ENCODE measurements at places on chromosomes 6 and 20.

DNA sequence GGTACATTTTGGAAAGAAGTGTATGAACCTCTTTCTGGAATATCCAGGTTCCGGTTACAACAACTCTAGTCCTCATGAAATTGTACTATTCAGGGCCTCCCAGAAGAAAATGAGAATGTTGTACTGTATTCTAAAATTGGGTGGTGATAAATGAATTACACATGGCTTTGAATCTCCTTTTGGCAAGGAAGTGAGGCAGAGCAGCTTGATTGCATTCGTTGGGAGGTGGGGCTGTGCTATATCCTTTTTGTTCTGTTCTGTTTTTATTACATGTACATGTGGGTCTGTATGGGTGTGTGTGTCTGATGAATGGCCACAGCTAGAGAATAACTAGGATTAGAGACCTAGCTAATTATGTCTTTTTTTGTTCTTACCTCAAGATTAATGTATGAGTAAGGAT, 37.8 kb upstream of the SNRPB2 start:
- DNase-seq = no peak

- DNase-seq = no peak
Observed at GRCh38 chr6:165481921-165482320, 172.5 kb upstream of the C6orf118 start.

DNA sequence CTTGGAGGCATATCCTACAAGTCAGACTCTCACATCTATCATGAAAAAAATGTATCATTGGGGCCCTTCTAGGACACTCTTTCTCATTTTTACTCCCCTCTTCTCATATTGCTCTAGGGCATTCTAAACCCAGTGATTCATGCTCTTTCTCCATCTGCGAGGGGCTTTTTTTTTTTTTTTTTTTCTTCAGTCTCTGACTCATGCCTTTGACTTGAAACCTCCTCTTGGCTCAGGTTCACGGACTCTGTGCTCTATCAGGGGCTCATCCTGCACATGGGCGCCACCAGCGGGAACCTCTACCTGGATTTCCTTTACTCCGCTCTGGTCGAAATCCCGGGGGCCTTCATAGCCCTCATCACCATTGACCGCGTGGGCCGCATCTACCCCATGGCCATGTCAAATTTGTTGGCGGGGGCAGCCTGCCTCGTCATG, 17.8 kb downstream of the SLC22A1 start:
- DNase-seq = no peak

- no peak for DNase-seq
Observed at GRCh38 chr6:90120327-90120726, 176.3 kb downstream of the BACH2 start.

GRCh38 chr6:112939563-112939962, 592.4 kb downstream of the RFPL4B start:
- DNase-seq = no peak

- DNase-seq = no peak
Observed at GRCh38 chr20:53774461-53775203, 181.0 kb upstream of the ZNF217 start.

- DNase-seq = no peak
Observed at GRCh38 chr6:40146902-40147301, 212.6 kb upstream of the MOCS1 start.

- DNase-seq = no peak
Observed at GRCh38 chr20:9442858-9443257, 71.5 kb upstream of the LAMP5 start.

- no peak for DNase-seq
Observed at GRCh38 chr6:129351807-129352206, 358.2 kb downstream of the ARHGAP18 start.

DNA sequence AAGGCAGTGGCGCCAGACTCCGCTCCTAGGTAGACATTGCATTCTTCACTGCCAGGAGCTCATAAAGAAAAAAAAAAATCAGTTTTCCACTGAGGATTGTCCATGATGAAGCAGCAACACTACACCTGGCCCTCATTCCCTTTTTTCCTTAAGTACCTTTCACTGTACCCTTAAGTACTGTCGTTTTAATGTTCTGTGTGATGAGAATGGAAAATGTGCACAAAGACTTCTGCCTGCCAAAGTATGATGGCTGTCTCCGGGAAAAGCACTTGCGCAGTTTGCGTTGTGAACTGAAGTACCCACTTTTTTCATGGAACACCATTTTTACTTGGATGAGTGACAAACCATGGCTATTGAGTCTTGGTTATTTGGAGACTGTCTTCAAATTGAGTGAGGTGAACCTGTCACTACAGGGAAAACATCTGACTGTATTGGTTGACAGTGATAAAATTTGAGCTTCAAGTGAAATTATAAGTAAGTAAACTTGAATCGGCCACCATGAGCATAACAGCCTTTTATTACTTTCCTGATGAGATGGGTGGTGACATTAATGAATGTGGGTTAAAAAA, 104.8 kb downstream of the NCOA3 start:
- no peak for DNase-seq

GRCh38 chr6:169207482-169207881, 46.2 kb downstream of the THBS2 start:
- no peak for DNase-seq

GRCh38 chr6:19204445-19204844, 632.7 kb upstream of the ID4 start:
- DNase-seq = no peak

DNA sequence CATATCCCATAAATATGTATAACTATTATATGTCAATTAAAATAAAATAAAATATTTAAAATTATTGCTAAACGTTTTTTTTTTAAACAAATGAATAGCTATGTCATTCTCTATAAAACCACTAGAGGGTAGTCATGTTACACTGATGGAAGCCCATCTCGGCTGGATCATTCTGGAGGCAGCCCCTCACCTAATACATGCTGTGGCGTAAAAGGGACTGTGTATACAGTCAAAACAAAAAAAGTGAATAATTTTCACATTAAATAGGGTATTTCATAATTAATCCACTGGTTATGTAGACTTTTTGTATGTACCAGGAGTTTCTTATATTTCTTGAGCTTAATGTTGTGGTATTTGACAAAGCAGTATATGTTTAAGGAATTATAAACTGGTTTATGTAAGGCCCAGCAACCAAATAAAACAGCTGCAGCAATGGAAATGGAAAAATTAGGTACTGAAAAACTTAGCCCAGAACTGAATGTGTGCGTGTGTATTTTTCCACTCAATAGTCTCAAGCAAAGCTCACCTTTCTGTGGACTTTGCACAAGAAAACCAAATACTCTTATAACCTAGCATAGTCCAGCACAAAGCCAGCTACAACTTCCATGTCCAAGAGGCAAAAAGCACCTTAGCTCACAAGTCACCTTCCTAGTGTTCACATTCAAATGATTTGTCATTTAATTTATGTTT, 81.7 kb downstream of the COL9A1 start:
- DNase-seq = no peak

DNA sequence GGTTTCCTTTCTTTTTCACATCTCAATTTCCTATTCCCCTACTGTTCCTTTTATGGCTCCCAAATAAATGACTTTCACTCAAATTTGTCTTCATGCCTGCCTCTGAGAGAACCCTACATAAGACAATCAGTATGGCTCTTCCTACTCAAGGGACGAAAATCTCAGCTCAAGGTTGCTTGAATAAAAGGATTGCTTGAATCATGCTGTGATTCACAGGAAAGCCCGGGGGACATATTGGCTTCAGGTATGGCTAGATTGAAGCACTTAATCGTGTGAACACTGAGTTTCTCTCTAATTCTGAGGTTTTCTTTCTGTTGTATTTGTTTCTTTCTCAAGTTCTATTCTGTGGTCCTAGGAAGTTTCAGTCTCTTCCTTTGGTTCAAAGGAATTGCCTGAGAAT, 140.3 kb upstream of the SULF2 start:
- DNase-seq = no peak

DNA sequence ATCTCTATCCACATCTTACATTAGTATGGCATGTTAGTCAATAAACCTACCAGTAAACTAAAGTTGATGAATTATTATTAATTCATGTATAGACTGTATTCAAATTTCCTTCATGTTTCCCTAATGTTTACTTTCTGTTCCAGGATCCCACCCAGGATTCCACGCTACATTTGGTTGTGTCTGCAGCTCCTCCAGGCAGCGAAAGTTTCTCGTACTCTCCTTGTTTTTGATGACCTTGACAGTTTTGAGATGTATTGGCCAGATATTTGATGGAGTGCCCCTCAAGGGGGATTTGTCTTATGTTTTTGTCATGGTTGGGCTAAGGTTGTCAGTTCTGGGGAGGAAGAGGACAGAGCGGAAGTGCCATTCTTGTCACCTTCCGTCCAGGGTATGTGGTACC, 445.2 kb upstream of the CDH4 start:
- DNase-seq = no peak

GRCh38 chr6:110609101-110609500, 132.7 kb upstream of the SLC22A16 start:
- DNase-seq = no peak

- DNase-seq = no peak
Observed at GRCh38 chr20:49490689-49491088, 8.2 kb upstream of the KCNB1 start.

GRCh38 chr6:3356056-3356823, 97.5 kb downstream of the PSMG4 start:
- DNase-seq = peak; percentile 30

- DNase-seq = no peak
Observed at GRCh38 chr20:53656293-53657202, 62.9 kb upstream of the ZNF217 start.

GRCh38 chr6:155492061-155492735, 36.6 kb upstream of the NOX3 start:
- no peak for DNase-seq

DNA sequence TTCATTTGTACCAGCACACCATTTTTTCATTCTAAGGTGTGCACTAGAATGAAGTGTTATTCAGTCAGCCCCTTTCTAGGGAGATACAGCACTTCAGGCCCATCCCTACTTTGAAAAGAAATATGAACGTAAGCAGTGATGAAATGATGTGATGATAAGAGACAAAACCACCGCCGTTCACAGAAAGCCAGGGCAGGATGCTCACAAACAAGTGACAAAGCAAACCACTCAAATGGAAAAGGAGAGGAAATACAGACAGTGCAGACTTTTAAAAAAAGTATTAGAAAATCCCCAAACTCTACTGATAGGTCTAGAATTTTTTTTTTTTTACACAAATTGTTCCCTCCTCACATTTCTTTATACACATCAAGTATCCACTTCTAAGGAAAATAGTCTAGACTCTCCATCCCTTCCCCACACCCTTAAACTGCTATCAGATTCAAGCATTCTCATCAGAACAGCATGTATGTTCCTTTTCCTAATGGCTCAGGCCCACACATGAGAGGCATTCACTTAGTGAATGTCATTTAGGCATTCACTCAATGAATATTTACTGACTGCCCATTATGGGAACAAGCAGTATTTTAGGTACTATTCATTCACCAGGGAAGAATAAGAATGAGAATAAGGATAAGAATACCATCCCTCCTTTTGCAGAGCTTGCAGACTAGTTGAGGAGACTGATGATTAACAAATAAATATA, 243.5 kb downstream of the GMPR start:
- peak; percentile 38 for DNase-seq

DNA sequence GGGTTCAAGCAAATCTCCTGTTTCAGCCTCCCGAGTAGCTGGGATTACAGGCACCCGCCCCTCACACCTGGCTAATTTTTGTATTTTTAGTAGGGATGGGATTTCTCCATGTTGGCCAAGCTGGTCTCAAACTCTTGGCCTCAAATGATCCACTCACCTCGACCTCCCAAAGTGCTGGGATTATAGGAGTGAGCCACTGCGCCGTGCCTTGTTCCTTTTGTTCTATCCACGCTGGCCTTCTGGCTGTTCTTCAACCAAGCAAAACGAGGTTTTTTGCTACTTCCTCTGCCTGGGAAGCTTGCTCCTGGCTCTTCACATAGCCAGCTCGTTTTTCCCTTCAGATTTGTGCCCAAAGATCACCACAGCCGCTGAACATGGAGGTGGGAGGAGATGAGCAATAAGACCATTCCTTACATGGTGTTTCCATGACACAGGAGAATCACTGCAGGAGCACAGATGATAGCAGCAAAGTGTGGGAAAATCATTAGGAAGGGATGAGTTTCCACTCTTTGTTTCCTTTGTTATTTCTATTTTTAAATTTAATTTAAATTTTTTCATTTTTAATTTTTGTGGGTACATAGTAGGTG, 201.0 kb upstream of the ZNF217 start:
- no peak for DNase-seq
